ENCODE measurements at places on chromosomes 7 and 10.
A peak's percentile ranks its signal among the peaks of the same experiment; 100 is the strongest.

DNA sequence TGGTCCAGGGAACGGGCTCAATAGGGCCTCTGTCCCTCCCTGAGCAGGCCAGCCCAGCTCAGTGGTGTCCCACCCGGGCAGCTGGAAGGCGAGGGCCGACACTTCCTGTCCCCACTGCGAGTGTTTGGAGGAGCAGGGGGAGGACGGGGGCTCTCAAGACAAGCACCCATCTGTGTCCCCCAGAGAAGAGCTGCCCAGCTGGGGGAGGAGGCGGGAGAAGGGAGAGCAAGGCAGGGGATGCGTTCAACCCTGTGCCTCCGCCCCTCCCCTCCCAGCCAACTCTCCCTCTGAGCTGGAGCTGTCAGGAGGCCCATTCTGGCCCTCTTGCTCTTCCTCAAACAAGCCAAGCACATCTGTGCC lies 35.7 kb downstream of the ZCCHC24 start:
- no peak for DNase-seq

GRCh38 chr10:18659819-18660535 lies 746 bp downstream of the ARL5B start:
- no peak for DNase-seq

GRCh38 chr7:55185941-55186609 lies 167.3 kb downstream of the EGFR start:
- DNase-seq = peak; percentile 93

DNA sequence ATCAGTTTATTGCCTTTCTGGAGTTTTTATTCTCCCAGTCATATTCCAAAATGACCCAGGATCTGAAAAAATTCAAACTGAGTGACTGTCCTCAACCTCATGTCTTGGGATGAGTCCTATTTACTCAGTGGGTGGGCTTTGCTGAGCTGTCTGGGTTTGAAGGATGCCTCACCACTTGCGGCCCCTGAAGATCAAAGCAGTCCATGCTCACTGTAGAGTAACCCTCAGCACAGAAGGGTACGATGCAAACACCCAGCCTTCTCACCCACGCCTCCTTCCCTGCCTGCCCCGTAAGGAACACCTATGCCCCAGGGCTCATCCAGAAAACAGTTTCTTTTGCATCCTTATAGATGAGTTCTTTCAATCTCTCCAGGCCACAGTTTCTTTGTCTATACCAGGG lies 42.2 kb upstream of the GRB10 start:
- DNase-seq = peak; percentile 63

GRCh38 chr7:55425141-55425752 lies 60.1 kb downstream of the LANCL2 start:
- DNase-seq = no peak

All from brain microvascular endothelial cell (primary cell).